ENCODE measurements at places on chromosomes 7 and 10.

- no peak for DNase-seq
Observed at GRCh38 chr7:134441264-134441663, 17.6 kb downstream of the AKR1B1 start.

DNA sequence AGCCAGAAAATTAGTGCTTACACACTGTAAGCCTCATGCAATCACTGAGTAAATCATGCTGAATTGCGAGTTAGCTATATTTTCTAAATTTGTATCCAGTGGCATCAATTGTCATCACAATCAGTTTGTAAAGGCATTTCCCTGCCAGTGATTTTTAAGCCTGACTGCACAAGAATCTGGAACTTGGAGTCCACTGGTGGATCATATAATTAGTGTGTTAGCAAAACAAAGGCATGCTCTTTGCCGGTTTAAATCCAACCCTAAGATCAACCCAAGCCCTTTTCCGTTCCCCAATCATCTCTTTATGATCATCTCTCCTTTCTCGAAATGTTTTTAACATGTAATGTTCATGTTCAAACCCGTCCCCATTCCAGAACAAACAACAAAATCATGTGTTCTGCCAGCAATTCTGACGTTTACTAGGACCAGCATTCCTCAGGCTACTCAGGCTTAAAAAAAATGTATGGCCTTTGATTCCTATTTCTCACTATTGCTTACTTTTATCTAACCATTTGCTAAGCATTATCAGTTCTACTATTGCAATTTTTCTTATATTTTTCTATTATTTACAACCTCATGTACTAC, 649.2 kb downstream of the SORCS1 start:
- DNase-seq: no peak

DNA sequence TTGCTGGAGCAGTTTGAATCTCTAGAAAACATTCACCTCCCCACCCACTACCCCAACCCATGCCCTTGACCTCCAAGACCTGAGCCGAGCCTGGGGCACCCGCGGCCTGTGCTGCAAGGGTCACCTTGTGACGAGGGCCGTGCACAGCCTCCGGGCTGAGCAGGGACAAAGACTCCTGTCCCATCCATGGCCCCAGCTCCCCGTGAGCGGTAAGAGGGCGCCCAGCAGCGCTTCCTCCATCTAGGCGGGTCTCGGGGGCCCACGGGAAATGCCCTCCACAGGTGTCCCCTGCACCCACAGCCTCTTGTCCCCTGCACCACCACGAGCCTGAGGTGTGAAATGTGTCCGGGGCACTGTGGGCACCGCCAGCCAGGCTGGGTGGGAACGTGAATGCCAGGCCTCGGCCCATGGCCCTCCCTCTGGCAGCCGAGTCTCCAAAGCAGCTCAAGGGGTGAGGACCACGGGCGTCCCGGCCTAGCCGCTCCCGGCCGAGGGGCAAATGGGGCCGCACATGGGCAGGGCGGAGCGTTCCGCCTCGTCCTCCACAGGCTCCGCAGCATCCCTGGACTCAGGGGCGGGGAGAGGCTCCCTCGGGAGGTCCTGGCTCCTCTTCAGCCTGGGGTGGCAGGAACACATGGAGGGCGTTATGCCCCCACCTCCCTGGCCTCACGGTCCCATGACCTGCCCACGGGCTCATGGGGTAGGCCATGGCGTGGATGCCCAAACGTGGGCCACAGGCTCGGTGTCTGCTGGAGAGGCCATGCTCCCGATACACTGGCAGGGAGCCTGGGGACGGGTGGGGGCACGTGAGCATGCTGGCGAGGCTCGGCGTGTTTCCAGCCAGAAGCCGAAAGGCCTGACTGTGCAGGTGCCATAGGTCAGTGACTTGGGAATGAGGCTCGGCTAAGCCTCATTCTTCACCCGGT, 21.1 kb downstream of the DPYSL4 start:
- DNase-seq: no peak

GRCh38 chr7:83509255-83510021, 139.5 kb downstream of the SEMA3E start:
- no peak for DNase-seq

- DNase-seq: no peak
Observed at GRCh38 chr10:11819027-11819426, 4.1 kb upstream of the PROSER2 start.

GRCh38 chr10:62031507-62031906, 130.0 kb downstream of the ARID5B start:
- no peak for DNase-seq

DNA sequence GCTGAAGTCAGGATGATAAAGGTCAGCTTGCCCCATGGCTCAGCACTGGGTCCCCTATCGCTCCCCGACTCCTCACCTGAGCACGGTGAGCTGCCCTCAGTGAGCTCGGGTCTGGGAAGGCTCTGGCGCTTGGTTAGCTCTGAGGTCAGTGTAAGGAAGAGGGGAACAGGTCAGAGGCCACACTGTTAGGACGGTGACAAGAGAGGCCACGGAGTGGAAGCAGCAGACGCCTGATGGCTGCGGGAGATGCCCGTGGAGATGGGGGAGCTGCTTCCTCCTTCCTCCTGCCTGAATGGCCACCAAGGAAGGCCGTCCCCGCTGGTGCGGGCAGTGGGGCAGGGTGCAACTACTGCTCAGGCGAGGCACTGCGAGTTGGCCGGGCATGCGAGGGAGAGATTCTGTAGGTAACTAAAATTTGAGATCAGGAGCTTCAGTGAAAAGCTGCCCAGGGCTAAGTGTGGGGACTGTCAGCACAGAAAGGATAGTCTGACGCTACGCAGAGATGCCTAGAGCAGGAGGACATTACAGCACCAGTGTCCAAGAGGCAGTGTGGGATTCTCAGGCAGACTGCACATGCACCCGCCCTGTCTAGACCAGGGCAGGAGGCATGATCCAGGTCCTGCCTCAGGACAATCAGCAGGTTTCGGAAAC, 231.3 kb upstream of the GRB10 start:
- no peak for DNase-seq
